Right lobe of liver (tissue), 6 donors: ENCODE measurements at places on chromosomes 1 and 21. TPM values are rescaled to one million over a fixed set of nuclear protein-coding genes. Genes with fewer than 3 reads are reported as not detected.

The KIF2C gene
- 0.22 TPM for total RNA-seq

The COPA gene
- total RNA-seq, result 107 TPM

DNA sequence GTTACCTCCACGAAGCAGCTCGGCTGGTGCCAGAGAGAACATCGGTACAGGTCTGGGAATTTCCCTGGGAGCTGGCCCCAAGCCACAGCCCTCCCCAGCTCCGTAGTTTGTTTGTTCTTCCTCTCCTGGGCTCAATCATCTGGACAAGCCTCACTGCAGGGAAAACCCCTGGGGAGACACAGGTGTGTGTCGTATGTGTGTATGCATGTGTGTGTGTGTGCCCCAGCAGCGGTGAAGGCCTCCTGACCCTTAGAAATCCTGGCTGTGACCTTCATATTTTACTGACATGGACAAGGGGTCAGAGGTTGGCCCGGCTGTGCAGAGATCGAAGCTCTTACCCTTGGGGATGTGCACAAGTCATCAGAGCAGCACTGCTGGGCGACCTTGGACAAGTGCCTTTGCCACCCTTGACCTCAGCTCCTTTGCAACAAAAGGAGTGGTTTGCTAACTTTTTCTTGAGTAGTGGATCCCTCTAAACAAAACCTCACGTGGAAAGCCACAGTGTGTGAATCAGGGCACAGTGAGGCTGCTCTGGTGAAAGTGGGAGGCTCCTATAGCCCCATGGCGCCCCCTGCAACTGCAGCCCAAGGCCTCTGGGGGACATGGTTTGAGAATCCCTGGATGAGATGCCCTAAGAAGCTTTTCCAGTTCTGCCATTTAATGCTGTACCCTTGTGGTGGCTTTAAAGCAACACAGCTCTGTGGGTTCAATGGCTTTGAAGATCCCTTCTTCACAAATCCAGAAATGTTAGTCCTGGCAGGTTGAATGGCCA lies 12.3 kb upstream of the IL22RA1 start:
- peaks cover 28% of the 10 kb centered on the region for H3K4me1 ChIP-seq
- peak; percentile 80 for DNase-seq
- no peaks in the 10 kb centered on the region for H3K27me3 ChIP-seq
- no peak overlapping the region for H3K4me3 ChIP-seq
- no peak overlapping the region for H3K27ac ChIP-seq

- no peaks in the 10 kb centered on the region for H3K27me3 ChIP-seq
- no peaks in the 10 kb centered on the region for H3K36me3 ChIP-seq
- no peaks in the 10 kb centered on the region for H3K4me1 ChIP-seq
- peak; percentile 70 for DNase-seq
Observed at GRCh38 chr1:25727635-25728286, 72.2 kb upstream of the SELENON start.

DNA sequence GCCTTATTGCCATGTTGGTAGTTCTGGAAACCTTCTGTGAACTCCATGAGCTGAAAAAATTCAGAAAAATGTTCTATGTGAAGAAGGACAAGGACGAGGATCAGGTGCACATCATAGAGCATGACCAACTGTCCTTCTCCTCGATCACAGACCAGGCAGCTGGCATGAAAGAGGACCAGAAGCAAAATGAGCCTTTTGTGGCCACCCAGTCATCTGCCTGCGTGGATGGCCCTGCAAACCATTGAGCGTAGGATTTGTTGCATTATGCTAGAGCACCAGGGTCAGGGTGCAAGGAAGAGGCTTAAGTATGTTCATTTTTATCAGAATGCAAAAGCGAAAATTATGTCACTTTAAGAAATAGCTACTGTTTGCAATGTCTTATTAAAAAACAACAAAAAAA lies 57.4 kb downstream of the KCNK1 start:
- no peak overlapping the region for H3K27ac ChIP-seq
- no peaks in the 10 kb centered on the region for H3K27me3 ChIP-seq
- DNase-seq, result no peak

- no peaks in the 10 kb centered on the region for H3K4me1 ChIP-seq
- no peaks in the 10 kb centered on the region for H3K36me3 ChIP-seq
- DNase-seq, result no peak
- H3K27ac ChIP-seq, result no peak overlapping the region
- H3K4me3 ChIP-seq, result no peak overlapping the region
Observed at GRCh38 chr1:104760017-104760416, 1010.3 kb downstream of the AMY1C start.
